Non-pigmented ciliary epithelial cell (primary cell): ENCODE measurements at places on chromosomes 1 and 21.

DNA sequence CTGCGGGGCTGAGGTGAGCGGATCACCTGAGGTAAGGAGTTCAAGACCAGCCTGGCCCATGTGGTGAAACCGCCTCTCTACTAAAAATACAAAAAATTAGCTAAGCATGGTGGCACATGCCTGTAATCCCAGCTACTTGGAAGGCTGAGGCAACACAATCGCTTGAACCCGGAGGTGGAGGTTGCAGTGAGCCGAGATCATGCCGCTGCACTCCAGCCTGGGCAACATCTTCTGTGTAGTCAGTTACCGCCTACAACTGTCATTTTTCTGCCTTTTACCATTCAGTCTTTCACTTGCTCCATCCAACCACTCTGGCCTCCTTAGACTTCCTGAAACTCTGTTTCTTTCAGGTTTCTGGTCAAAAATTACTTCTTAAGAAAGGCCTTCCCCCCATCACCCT, 2.2 kb downstream of the MYCBP start:
- DNase-seq: no peak

GRCh38 chr1:55634516-55634915, 419.4 kb upstream of the USP24 start:
- no peak for DNase-seq

- no peak for DNase-seq
Observed at GRCh38 chr21:34126269-34126668, 52.9 kb downstream of the MRPS6 start.

DNA sequence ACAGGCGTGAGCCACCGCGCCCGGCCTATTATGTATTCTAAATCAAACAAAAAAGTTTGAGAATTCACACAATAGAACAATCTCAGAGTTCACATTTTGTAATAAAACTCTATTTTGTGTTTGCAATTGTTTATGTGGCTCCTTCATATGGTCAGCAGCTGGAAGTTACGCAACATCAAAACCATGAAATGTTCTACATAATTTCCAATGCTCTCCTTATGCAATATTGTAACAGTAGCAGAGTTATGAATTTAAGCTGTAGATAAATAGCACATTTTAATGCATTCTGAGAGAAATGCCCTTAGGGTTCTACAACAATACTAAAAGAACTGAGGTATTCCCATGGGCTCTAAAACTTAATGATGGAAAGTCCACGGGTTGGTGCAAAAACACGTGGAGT, 62.3 kb upstream of the COL11A1 start:
- DNase-seq: no peak

DNA sequence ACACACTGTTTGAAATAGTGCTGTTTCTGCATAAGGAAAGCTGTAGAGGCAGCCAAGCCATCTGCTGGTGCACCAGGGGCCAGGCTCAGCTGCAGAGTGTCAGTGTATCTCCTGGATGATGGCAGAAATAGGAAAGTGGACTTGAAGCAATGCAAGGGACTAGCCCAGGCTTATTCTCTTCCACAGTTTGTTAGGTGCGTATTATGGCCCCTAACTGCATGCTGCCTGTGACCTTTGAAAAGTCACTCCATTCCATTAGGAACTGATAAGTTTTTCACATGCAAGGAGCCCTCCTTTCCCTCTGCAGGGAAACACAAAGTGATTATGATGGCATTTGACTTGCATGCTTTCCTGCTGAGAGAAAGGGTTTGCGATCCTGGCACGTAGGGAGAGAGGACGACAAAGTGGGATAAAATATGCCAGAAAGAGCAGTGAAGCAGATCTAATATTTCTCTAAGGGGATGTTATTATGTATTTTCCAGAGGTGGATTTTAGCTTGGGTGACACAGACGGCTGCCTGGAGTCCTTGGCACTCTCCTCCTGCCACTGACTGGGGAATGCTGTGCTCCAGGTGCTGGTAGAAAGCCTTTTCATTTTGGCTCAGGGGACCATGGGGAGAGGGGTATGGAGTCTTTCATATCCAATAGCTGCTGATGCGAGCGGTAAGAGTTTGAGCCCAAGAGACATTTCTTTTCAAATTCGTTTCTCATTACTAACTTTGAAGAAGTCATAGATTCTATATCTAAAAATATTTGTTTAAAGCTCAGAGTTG, 402.1 kb upstream of the B3GALT2 start:
- DNase-seq: no peak

- no peak for DNase-seq
Observed at GRCh38 chr1:204471687-204472086, 22.9 kb downstream of the PIK3C2B start.

- no peak for DNase-seq
Observed at GRCh38 chr1:154326546-154327465, 1.5 kb downstream of the ATP8B2 start.

DNA sequence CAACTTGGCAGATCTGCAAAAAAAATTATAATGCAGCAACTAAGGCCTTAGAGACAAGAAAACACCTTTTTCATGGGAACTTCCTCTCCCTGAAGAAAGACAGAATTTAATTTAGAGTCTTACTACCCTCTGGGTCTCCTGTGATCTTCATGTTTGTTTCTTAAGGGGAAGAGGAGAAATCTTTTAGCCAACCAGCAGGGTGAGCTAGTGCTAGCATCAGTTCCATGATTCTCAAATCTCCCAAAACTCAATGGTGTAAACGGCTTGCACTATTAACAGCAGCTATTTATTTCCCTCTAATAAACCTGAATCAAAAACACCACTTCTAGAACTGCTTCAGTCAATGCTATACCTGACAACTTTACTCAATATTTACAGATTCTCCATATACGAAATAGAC, 3.8 kb downstream of the ZNF644 start:
- DNase-seq: no peak

DNA sequence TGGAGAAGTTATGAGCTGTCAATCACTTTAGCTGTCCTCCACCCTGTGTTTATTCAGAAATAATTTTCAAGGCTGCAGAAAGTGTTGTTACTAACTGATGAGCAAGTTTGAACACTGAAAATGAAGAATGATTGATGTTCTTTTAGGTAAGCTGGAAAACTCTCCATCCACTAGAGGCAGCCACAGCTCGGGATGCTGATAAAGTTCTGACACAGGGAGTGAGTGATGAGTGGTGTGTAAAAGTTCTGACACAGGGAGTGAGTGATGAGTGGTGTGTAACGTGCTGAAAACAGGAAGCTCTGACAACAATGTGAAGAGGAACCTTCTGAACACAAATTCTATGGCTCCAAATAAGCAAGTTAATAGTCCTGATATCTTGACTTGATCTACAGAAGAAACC, 197.5 kb upstream of the PTBP2 start:
- DNase-seq: no peak

DNA sequence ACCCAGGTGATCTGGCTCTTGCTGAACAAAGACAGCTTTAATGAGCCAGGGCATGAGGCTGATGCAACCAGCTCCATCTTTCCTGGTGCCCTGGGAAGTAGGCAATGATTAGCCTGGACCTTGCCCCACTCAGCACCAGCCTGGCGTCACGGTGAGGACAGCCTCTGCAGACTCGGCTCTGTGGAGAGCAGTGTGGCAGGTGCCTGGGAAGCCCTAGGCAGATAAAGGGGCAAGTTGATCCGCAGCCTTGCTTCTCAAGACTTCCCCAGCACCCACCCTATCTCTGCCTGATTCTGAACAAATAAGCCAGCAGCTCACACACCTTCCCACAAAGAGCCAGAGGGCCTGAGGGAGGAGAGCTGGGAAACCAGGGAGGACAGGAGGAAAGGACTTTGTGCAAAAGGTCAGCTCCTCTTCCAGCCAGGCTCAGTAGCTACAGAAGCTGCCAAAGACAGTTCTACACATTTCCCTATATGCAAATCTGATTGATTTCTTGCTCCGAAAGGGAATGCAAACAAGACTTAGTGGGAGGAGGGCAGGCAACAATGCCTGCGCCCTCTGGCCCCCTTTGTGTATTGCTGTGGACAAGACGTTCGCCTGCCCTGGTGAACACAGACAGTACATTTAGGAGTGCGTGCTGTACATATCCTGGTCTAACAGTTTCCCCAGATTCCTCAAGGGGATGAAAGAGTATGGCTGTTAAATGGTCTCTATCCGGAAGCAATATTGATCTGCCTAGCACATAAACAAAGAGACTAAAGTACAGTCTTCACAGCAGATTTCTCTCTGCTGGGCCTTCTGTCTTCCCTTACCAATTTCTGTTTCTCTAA, 63.8 kb downstream of the BCAR3 start:
- DNase-seq: no peak

DNA sequence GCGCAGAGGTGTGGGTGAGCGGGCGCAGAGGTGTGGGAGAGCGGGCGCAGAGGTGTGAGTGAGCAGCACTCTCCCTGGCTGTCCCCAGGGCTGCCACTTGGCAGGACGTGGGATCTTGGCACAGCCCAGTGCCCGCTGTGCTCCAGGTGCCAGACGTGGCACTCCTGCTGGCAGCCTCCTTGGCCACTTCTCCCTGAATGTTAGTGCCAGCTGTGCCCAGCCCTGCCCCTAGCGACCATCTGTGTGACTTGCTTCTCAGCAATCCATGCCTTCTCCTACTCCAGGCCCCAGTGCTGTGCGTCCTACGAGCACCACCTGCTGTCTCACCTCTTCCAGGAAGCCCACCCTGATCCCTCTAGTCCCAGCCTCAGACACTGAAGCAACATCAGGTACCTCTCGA, 30.5 kb downstream of the KRTAP10-1 start:
- no peak for DNase-seq

GRCh38 chr1:147185432-147185831, 13.2 kb upstream of the PRKAB2 start:
- DNase-seq: no peak

DNA sequence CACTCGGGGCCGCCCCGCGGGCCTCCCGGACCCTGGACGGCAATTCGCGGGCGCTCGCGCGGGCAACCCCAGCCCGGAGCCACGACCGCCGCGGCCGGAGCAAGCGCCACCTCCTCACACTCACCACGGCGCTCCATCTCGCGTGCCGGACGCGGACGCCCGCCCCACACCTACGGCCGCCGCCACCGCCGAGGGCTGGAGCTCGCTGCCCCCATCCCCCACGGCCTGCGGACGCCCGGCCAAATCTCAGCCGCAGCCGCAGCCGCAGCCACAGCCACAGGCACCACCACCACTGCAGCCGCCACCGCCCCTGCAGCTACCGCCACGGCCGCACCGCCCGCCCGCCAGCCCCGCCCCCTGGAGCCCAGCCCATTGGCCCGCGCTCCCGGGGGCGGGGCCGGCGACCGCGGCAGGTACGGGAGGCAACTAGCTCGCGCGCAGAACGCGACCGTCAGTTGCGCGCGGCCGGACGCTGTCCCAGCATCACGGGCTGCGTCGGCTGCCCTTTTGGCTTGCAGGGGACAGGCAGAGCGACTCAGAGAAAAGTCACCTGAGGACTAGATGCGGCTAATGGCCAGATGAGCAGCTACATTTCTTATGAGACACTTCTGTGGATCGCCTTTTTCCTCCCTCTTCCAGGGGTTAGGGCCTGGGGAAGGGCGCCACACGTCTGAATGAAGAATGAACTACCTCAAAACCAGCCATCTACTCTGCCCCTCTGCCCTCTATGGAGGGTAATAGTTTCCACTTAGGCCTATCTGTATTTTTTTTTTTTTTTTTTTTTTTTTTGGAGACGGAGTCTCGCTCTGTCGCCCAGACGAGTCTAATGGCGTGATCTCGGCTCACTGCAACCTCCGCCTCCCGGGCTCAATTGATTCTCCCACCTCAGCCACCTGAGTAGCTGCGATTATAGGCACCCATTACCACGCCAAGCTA, at the start of gene ARHGAP29:
Gene ARHGAP29, minus strand, starts transcription at position 294 of the 936 bp plus-strand sequence. CDS start 5,973 bp downstream, outside the sequence.
- DNase-seq: no peak

DNA sequence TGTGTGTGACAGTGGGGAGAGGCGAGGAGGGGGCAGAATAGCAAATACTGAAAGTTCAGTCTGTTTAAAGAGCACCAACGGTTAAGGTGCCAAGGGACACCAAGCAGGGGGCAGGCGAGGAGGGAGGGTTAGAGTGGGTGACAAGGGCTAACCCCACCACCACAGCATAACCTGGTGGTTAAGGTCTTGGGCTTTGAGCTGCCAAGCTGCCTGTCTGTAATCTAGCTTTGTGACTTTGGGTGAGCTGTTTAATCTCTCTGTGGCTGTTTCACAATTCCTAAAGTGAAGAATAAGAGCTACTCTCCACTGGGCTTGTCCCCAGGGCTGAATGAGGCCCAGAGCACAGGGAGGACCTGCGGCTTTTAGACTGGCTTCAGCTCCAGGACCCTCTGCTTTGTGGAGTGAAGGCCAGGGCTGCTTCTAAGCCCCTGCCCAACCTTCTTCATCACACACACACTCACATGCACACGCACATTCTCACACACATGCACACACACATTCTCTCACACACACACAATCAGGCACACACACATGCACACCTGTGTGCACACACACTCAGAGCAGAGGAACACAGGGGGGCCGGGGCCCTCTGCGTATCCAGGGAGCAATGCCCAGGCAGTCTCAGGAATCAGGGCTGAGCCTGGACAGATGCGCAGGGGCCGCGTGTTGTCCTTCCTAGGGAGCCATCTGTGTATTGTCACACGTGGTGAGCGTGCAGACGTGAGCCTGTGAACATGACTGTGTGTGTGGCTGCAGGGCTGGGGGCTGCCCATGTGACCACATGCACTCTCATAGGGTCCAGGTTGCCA, 101.6 kb upstream of the TARDBP start:
- no peak for DNase-seq

DNA sequence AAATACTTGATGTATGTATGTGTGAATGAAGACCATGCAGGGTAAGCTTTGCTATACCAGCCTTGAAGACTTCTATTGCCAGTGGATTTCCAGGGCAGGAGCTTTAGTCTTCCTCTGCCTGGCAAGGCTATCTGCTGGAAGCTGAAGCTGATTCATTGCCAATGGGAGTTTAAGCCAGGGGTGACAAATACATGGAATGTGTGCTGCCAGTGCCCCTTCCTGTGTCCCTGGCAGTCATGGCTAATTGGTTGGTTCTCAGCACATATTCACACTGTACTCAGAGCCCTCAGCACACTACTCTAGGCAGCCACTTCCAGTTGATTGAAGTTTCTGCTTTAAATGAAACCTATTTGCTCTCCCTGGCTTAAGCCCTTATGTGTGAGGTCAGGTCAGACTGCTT, 1.5 kb downstream of the ZSCAN20 start:
- no peak for DNase-seq

DNA sequence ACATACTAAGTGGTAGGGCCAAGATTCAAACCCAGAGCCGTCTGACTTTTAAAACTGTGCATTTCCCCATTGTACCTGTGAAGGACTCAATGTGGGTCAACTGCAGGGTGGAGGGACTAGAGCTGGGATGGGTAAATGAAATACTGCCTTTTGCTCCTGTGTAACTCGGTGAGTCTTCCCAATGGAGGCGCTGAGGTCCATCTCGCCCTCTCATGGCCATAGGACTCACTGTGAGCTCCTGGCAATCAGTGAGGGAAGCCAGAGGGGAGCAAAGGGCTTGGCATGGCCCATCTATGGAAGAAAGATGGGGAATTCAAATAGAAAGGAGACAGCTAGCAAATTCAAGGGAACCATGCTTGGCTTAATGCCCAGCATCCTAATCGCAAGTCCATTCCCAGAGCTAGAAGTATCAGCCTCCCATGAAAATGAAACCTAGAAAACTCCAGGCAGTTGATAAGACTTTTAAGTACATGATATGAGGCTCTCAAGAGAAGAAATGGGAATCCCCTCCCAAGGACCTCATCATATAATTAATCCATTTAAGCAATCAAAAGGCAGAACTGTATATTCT, 25.4 kb upstream of the CGN start:
- no peak for DNase-seq
